ENCODE measurements at places on chromosomes 2 and 18.

DNA sequence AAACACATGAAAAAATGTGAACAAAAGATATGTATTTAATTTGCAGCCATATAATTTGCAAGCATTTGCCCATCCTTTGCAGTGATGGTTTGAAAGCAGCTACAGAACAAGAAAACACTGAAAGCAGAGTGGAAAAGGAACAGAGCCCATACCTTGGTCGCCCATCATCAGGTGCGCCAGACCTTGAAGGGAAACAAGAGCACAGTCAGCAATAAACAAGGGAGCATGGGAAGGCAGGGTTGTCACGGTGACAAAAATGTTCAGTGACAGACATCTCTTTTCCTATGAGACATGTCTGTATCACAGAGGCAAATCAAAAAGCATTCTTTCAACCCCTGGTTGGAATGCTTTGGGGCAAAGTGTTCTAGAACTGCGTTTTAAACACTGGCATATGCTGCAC lies 109.4 kb downstream of the NRXN1 start:
- no peak for DNase-seq

- DNase-seq = no peak
These were observed 29.3 kb downstream of the BCL2 start for GRCh38 chr18:63290166-63290820.

- no peak for DNase-seq
These were observed 100.6 kb downstream of the MYO1B start for GRCh38 chr2:191345788-191346187.

DNA sequence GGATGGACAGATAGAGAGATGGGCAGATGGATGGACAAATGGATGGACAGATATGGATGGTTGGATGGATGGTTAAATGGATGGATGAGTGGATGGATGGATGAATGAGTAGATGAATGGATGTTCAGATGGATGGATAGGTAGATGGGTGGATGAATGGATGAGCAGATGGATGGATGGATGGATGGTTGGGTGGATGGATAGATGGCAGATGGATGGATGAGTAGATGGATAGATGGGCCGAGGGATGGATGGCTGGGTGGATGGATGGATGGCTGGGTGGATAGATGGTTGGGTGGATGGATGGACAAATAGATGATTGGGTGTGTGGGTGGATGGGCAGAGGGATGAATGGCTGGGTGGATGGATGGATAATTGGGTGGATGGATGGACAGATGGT lies 98.9 kb upstream of the OTOS start:
- DNase-seq = no peak

DNA sequence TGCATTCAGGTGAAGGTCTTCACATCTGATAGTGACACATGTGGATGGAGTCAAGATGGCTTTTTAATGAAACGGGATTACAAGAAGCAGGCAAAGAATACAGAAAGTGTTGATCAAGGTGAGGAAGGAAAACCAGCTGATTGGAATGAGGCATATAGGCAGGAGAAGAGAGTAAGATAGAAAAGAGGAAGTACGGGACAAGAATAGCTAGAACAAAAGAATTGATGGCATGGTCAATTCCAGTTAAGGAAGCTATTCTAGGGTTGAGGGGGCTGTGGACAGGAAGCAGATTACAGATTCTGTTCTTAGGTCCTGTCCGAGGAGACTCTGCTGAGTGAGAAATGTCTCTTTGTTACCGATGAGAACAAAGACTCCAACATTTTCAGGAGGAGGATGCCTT lies 13.2 kb upstream of the NCK2 start:
- no peak for DNase-seq

DNA sequence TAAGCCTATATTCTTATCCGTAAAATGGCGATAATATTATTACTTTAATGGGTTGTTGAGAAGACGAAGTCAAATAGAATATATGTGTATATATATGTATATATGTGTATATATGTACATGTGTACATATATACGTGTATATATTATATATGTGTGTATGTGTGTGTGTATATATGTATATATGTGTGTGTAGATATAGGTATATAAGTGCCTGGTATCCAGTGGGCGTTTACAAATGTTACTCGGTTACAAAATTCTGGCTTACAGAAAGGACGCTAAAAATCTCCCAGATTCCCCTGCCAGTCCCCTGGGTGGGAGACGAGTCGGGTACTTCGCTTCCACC lies 295 bp upstream of the MTX2 start:
- no peak for DNase-seq

DNA sequence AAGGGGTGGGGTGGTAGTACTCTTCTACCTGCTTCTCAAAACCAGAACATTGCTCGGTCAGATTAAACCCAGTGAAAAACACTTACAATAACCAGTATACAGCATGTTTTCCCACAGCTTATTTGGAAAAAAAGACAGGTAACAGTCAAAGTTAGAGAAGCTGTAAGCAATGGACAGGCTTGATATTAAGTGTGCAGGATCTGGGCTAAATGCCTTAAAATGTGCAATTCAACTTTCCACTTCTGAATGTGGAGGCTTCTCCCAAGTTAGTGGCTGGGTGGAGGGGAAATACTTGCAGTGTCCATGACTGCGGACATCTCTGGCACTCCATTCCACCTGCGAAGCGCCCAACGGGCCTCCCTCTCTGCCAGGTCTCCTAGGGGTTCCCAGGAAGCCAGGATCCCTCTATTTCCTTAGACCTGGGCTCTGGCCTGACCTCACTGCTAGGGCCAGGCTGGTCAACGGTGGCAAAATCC lies 5.3 kb downstream of the ZEB2 start:
- no peak for DNase-seq

DNA sequence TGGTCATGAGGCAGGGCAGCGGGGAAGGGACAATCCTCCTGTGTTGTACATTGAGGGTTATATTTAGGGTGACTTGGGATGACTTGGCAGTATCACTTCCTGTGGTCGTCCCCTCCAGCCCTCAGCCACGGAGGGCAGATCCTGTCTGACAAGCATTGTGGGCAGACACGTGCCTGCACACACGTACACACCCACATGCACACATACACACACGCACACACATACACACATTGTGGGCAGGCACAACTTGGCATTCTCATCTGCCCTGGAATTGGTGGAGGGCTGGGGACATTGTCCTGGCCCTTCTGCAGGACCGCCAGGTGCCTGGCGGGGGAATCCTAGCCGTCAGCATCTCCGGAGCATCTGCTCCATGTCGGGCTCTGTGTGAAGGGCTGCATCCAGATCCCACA lies 47.6 kb downstream of the ODC1 start:
- no peak for DNase-seq

DNA sequence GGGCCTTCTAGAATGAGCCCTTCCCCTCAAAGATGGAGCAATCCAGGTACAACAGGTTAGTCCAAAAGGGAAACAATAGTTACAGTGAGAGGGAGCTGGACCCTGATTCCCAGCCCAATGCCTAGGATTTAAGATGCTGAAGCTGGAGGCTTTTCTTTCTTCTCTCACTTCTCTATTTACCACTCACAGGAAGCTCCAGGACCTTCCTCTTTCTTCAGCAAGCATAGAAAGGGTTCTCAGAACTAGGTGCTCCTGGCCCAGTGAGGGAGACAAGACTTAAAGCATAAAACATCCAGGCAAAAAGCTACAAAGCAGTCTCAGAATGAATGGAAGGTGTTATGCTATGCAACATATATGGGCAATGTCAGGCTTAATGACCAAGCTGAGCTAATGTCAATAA lies 279.0 kb downstream of the SRBD1 start:
- no peak for DNase-seq

DNA sequence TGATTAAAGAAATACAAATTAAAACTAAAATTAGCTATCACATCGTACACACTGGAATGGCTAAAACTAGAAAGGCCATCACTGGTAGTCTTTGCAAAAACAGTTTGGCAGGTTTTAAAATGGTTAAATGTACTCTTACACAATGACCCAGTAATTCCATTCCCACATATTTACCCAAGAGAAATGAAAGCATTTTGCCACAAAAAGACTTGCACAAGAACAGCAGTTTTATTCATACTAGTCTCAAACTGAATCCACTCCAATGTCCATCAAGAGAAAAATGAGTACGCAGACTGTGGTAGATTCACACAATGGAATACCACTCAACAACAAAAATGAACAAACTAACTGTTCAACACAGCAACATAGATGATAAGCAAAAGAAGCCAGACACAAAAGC lies 29.1 kb downstream of the SP140L start:
- no peak for DNase-seq

DNA sequence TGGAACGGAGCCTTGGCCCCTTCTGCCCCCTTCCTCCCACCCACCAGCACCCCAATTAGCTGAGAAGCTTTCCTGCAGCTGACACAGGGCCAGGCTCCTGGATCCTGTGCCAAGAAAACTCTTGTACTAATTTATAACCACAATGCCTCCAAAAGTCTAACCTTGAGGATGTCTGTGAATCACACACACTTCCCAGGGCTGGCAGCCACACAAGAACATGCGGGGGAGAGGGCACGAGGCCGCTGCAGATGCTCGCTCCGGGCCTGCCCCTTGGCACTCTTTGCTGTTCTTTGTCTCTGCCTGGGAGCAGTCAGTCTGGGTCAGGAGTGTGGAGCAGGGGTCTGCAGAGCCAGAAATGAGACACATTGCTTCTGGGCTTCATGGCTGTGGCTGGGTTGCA lies 62.7 kb upstream of the KIF5C start:
- no peak for DNase-seq

- DNase-seq = no peak
These were observed 12.8 kb upstream of the PSD4 start for GRCh38 chr2:113160962-113161361.

DNA sequence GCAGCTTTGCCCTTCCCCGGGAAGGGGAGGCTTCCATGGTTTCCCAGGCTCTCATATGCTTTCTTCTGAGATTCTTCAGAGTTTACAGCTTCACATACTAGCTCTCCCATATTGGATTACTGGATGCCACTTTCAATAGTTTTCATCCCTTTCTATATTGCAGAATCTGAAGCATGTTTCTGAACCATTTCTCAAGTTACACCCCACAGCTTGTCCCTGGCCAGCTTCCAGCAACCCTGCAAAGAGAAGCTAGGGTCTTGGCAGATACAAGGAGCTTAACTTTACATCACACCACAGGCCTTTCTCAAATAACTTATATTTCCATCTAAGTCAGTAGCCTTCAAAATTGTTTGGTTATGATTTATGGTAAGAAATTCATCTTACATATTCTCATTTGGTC lies 39.6 kb downstream of the LHCGR start:
- no peak for DNase-seq

GRCh38 chr2:195782156-195782555 lies 125.1 kb downstream of the SLC39A10 start:
- no peak for DNase-seq

GRCh38 chr18:2400701-2401196 lies 170.6 kb downstream of the METTL4 start:
- no peak for DNase-seq

DNA sequence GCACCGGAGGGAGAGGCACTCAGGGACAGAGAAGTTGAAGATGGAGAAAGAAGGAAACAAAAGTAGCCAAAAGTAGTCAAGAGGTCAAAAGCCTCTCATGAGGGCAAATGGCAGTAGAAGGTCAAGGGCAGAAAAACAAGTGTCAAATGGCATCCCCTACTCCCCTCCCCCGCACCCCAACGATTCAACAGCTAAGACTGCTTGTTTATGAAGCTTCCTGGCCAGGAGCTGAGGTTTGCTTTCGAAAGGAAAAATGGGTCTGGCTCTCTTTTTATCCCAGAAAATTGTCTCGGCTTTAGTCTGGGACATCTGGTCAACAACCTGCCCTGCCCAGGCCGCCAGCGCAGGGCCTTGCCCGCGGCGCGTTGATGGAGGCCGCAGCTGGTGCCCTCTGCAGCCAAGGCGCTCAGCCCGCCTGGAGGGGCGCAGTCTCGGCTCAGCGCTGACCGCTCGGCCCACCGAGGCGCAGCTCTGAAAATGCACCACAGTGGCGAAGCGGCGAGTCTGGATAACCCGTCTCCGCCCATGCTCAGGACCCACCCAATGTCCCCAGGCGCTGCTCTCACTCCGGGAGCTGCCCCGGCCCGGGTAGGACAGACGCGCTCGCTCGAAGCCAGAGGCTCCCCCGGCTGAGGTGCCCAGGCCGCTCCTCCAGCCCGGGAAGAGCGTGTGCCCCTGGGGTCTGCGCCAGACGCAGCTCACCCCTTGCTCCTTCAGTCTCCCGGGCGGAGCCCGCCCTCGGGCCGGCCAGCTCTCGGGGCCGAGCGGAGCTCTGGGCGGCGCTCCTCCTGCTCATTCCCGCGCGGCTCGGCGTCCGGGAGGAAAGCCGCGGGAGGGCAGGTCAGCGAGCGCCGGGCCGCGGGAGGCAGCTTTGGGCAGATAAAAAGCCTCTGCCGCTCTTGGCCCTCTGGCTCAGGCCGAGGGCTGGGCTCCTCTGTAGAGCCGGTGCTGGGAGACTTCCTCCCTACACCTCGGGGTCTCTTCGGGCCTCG lies 1.8 kb upstream of the TBR1 start:
- no peak for DNase-seq

DNA sequence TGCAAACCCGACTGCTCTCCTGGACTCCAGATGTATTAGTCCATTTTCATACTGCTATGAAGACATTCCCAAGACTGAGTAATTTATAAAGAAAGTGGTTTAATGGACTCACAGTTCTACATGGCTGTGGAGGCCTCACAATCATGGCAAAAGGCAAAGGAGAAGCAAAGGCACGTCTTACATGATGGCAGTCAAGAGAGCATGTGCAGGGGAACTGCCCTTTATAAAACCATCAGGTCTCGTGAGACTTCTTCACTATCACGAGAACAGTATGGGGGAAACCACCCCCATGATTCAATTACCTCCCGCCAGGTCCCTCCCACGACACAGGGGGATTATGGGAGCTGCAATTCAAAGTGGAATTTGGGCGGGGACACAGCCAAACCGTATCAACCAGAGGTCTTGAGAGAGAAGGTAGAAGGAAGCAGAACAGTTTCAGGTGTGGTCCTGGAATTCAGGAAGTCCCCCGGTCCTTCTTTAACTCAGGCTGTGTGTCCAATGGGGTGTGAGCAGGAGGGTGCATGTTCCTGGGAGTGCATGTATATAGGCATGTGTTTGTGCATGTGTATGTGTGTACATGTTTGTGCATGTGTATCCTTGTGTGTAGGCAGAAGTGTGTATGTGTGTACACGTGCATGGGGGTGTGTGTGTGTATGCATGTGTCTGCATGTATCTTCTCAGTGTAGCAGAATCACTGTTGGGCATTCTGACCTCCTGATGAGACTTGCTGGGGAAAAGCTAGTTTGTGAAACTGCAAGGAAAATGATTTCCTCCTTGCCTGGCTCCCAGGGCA lies 46.2 kb downstream of the GREB1 start:
- no peak for DNase-seq

GRCh38 chr2:145771525-145771924 lies 1251.6 kb upstream of the ZEB2 start:
- DNase-seq = no peak

- no peak for DNase-seq
These were observed 1.3 kb downstream of the FMNL2 start for GRCh38 chr2:152336119-152336853.
